CD4-positive, alpha-beta memory T cell (primary cell): ENCODE measurements at places on chromosomes 3 and 15.

DNA sequence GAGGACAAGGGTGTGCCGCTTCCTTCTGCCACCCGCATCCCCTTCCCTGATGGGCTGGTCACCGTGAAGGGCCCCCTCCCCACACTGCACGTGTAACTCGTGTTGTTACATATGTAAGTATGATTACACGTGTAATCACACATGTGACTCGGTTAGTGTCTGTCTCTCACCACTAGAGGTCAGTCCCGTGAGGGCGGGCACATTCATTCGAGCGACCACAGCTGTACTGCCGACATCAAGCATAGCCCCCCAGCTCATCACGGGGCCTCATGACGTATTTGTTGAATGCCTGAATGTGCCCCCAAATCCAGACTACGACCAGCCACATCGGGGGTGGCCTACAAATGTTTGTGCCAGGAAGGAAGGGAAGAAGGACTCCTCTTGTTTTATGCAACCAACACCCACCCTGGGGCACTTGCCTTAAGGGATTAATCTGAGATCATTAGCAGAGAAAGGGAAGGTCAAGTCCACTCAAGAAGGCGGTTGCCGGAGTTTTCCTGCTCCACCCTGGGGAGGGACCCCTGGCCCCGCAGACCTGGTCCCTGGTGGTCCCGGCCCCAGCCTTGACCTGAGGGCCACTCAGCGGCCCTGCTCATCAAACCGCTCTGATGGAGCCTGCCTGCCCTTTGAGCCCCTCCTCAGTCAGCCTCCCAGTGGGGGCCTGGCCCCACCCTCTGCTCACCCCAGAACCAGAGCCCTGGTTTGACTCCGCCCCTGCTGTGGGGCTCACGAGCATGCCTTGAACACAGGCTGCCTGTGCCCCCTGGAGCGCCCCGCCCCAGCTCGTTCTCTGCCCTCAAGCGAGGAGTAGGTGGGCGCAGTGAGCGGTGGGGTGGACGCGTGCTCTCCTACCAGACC is 52.8 kb downstream of the RGMA start:
- DNase-seq, result peak; percentile 19

GRCh38 chr3:60309539-60310268 is 941.5 kb downstream of the FHIT start:
- DNase-seq, result no peak

DNA sequence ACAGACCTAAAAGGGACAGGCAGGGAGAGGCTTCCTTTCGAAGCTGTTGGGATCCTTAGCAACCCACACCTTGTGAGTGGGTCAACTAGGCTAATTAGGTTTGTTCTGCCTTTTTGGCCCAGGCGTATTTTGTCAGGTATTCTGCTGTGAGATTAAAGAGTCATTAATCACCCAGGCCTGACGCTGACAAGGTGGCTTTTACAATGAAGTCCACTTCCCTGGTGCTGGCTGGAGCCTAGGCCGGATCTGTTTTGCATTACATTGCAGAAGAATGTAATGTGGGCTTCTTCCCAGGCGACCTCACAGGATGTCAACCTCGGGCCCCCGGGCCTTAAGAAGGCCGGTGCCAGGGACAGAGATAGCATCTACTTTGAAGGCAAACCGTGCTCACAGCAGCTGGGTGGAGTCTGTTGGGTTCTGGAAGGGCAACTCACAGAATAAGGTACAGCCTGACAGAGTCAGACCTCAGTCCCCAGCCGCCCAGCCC is 76.9 kb downstream of the HES1 start:
- DNase-seq, result no peak

DNA sequence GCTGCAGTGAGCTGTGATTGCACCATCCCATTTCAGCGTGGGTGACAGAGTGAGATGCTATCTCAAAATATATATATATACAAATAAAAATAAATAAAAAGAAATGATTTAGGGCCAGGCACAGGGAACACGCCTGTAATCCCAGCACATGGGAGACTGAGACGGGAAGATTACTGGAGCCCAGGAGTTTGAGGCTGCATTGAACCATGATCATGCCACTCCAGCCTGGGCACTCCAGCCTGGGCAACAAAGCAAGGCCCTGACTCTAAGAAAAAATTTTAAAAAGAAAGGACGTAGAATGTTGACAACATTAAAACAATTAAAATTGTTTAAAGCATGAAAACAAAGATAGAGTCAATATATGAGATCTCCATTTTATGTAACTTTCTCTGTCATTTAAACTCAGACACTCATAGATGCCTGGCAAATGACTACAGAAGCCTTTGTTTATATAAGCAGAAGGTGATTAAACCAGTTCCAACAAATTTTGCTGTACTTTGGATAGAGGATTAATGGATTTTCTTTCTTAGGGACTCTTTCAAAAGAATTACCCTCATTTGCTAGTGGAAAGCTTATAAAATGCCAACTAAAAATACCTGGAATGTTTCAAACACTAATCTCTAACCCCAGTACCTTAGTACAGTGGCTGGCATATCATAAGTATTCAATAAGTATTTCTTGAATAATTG is 10.7 kb upstream of the TRPM7 start:
- no peak for DNase-seq

GRCh38 chr3:169952045-169952444 is 14.6 kb upstream of the SEC62 start:
- no peak for DNase-seq

DNA sequence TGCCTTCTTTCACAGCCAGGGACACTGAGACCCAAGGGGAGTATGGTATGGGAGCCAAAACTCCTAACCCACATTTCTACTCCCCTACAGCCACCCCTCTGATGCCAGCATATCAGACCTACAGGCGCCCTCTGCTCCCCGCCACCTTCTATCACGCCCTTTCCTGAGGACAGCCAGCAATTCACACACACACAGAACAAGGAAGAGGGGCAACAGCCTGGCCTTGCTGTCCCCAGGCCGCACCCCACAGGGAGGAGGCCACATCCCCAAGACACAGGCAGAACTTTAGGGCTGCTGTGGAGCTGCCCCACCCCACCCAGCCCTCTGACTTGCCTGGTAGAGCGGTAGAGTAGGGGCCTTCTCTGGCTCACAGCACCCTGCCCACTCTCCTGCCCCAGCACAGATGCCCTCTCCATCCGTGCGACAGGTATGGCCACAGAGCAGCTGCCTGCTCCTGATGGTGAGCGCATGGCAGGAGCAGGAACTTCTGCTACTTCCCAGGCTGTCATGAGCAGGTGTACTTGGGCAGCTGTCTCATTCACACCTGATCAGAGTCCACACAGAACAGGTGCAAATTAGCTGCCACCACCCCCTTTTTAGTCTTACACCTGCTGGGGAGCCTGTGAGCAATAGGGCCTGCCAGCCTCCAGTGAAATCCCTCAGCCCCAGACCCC is 33.4 kb downstream of the CCDC33 start:
- DNase-seq, result no peak

- no peak for DNase-seq
Measured at GRCh38 chr15:25061808-25062550, 107.2 kb downstream of the SNRPN start.

DNA sequence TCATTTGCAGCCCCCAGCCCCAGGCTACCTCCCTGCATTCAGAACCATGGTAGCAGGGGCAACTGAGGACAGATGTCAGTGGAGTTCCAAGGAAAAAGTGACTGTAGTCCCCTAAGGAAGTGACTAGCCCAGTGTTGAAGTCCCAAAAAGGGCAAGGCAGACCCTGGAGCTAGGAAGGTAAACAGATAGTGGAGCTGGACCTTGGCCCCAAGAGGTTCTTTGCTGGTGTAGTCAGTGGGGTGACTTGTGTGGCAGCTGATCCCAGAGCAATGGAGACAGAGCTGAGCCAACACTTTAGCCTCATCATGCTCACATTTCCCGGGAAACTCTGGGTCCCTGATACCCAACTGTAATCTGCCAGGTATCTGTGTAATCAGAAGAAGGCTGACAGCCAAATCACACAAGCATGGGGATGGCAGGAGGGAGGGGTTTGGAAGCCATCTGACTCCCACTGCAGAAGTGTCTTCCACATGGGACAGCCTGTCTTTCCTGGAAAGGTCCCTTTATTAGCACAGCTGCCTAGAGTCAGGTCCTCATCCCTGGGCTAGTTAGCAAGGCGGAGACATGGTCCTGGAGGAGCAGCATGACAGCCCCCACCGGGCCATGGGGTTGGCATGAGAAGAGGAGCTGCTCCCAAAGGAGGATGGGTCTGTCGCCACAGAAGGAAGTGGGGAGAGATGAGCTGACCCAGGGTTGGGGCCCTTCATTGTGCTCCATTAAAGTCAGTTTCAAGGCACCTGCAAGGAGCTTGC is 39.8 kb downstream of the PXYLP1 start:
- DNase-seq, result no peak

DNA sequence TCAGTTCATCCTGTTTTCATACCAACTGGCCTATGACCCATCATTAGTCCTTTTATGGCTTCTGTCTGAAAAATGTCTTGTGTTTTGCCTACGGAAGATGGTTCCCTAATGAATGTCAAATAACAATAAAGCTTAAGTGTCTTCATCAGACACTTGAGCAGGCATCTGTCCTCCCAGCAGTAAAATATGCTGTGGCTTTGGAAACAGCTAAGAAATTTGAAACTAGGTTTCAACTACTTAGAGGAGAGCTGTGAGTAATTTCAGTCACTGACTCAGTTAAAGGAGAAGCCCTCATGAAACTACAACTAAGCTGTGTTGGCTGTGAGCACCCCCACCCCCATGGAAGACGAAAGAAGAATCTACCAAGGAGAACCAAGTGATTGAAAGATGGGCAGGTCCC is 409.4 kb upstream of the PPP2R3A start:
- DNase-seq, result no peak

GRCh38 chr3:181017690-181018089 is 28.2 kb upstream of the DNAJC19 start:
- no peak for DNase-seq
